ENCODE measurements at places on chromosomes 5 and 9.

GRCh38 chr9:593809-594208, 247.7 kb upstream of the DMRT1 start:
- DNase-seq: no peak

- no peak for DNase-seq
Observed at GRCh38 chr5:149144637-149145036, 3.3 kb downstream of the ABLIM3 start.

DNA sequence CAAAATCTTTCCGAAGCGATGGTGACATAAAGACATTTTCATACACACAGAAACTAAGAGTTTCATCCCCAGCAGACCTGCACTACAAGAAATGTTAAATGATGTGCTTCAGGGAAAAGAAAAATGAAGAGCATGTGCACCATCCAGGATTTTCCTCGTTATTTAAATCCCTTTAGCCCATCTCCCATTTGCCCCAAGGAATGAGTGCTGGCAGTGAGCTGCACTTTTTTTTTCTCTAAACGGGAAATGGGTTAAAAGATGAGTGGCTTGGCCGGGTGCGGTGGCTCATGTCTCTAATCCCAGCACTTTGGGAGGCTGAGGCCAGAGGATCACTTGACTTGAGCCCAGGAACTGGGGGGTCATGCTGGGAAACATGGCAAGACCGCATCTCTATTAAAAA, 6.8 kb upstream of the LRRC14B start:
- DNase-seq: no peak

DNA sequence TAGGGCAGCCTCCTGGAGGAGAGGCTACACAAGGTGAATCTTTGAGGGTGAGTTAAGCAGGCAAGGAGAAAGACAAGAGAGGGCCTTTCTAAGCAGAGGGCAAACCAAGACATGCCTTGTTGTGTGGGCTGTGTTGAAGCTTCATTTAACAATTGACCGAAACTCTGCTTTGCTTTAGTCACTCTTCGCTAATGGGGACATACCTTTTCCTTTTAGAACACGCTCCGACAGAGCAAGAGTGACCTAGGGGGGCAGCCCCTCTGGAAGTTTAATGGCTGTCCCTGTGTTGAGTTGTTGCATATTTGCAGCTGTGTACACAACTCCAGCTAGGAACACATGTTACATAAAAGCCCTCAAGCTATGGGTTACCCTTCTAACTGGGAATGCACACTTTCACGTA, 218.1 kb upstream of the WWC1 start:
- DNase-seq: no peak

DNA sequence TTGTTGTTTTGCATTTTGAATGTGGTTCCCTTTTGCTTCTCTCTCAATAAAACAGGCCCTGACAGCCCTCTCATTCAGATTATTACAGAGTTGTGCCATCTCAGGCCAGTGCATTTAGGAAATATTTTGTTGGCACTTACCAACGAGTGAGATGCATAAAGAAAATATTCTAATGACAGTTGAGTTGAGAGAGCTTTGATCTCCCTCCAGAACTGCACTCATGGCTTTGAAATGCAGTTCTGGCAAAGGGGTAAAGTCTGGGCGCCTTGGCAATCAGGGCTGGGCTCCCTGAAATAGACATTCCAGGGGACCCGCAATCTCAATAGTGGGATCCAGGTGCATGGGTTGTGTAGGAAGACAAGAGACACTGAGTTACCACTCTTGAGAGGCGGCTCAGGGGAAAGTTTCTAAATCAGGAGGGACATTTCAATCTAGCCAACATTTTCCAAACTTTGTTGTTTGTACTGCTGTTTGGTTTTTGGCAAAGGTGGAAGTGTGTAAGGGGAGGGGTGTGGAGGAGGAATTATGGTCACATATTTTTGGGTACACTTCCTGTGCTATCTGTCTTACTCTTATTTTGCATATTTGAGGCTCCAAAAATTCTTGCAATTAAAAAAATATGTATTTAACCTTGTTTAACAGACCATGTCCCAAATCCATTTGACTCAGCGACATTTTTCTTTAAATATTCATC, 48.8 kb downstream of the PAPPA start:
- no peak for DNase-seq

DNA sequence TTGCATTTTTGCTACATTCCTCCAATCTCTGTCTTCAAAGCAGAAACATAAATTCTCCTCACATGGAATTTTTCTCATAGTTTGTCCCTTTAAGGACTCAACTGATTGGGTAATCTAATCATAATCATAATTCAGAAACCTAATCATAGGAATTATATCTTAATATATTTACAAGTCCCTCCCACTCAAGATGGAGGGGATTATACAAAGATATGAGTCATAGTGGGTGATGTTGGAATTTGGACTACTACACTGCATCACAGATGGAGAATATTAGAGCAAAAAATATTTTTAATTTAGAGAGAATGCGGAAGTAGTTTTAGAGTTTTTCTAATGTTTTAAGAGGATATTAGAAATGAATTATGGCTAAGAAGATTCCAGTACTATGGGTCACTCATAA, 1034.0 kb downstream of the DTWD2 start:
- no peak for DNase-seq

DNA sequence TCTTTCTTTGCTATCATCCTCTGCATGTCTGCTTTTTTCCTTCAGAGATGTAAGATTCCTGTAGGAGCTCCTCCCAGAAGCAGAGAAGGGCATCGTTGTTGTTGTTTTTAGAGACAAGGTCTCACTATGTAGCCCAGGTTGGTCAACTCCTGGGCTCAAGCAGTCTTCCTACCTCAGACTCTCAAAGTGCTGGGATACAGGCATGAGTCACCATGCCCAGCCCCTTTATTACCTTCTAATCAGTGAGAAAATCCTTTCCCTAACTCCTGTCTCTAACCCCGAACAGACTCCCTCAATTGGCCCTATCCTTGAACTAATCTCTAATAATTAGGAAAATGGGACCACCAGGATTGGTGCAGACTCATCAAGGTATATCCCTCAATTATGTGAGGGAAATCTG, 64.4 kb downstream of the GALNT10 start:
- no peak for DNase-seq

- no peak for DNase-seq
Observed at GRCh38 chr5:154714266-154714986, 40.8 kb upstream of the LARP1 start.

DNA sequence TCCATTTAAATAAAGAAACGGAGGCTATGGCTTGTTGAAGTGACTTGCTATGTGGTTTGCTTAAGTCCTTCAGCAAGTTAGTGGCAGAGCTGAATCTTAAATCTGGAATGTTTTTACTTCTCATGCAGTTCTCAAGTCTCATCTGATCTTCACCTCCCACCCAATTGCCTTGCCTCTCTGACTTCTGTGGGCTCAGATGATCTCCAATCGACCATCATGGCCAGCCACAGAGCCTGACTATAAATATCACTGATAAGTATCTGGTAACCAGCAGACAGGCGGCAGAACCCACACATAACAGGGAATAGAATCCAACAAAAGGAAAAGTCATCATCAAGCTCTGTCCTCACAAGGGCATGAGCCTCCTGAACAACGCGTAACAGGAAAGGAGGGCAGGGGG, 149.9 kb downstream of the FAM114A2 start:
- DNase-seq: no peak

DNA sequence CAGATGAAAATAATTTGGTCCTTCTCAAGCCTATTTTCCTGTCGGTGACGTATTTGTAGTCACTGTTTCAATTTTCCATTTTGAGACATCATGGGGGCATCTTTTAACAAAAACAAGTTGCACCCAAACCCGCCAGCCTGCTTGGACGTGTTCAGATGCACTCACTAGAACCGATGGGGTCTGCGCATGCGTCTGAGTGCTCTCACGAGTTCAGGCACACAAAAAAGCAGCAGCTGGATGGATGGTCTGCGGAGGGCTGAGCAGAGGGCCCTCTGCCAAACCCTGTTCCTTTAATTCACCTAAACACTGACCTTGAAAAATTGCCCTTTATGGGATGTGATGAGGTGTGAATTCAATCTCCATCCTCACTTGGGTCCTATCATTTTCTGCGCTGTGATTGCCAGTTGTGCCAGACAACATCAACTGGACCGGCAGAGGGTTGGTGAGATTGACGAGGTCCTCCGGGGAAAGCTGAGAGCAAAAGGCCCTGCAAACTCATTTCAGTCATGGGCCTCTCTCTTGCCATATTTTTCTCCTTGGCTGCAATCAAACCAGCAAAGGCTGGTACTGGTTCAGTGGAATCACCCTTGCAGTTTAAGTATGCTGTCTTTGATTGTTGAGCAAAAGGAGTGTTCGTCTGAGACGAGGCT, 251.9 kb downstream of the NFIB start:
- DNase-seq: no peak

DNA sequence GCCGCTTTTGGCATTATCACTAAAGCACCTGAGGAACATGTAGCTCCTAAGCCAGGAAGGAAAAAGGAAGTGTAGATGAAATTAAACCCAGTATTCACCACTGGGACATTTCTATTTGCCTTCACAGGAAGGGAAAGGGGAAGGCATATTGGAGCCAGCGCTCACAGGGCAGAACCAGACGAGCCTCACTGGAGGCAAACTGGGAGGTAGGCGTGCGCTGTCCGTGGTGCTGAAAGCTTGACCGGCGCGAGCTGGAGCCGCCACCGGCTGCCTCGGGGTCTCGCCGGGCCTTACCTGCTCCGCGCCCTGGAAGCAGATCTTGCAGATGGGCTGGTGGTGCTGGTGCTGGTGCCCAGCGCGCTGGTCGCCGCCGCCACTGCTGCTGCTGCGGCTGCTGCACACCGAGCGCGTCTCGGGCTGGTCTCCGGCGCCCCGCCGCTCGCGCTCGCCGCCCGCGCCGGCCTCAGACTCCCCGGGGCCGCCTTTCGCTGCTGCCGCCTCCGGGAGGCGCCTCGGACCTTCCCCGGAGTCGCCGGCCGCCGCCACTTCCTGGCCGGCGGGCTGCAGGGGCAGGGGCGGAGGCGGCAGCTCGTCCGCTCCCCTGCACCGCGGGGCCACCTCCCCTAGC, 732 bp downstream of the MARCHF11 start:
- DNase-seq: no peak

DNA sequence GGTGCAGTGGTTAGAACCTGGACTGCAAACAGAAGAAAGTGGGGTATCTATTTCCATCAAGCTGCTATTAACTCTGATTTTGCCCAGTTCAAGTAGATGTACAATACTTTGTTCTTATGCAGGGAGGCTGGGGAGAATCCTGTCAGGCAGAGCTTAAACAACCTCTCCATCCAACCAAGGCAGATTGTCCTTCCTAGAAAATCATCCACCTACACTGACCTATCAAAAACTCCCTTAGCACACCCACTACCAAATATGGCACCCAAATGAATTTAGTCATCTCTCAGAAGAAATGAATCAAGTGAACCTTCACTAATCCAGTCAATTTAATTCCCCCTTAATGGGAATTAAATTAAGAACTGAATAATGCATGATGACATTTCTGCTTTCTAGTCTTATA, 18.4 kb upstream of the HEMGN start:
- no peak for DNase-seq

DNA sequence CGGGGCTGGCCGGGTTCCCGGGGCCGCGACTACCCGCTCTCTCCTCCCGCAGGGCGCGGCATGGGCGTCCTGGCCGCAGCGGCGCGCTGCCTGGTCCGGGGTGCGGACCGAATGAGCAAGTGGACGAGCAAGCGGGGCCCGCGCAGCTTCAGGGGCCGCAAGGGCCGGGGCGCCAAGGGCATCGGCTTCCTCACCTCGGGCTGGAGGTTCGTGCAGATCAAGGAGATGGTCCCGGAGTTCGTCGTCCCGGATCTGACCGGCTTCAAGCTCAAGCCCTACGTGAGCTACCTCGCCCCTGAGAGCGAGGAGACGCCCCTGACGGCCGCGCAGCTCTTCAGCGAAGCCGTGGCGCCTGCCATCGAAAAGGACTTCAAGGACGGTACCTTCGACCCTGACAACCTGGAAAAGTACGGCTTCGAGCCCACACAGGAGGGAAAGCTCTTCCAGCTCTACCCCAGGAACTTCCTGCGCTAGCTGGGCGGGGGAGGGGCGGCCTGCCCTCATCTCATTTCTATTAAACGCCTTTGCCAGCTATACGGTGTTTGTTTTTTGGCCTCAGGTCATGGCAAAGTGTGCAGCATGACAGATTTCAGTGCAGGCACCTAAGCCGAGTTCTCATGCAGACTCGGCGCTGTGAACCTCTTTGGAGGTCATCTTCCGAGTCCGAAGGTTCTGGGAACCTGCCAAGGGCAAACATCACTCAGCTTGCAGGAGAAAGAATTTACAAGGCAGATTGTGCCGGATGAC, 516 bp downstream of the MRPL41 start:
- no peak for DNase-seq

- DNase-seq: no peak
Observed at GRCh38 chr5:39342460-39342859, 21.8 kb downstream of the C9 start.

GRCh38 chr5:65955746-65956145, 29.4 kb downstream of the ERBIN start:
- DNase-seq: no peak

DNA sequence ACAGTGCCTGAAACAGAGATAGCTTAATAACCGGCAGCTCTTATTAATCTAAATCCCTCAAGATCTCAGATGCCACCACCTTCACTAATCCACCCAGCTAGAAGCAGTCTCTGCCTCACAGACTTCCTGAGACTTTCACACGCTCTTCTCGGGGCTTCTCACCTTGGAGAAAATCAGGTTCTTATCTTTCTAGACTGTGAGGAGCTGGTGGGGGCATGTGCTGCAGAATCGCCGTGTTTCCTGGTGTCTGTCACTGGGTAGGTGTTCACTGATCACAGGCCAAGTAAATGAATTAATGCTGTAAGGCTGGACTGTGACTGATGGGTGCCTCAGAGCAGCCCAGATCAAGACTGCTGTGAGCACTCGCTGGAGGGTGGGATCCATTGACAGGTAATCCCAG, 101.7 kb downstream of the PSD2 start:
- no peak for DNase-seq

GRCh38 chr9:27398982-27399653, 102.2 kb upstream of the EQTN start:
- DNase-seq: no peak

- no peak for DNase-seq
Observed at GRCh38 chr5:112800891-112801290, 60.2 kb upstream of the SRP19 start.

GRCh38 chr5:149683964-149684363, 46.1 kb upstream of the PPARGC1B start:
- DNase-seq: no peak

DNA sequence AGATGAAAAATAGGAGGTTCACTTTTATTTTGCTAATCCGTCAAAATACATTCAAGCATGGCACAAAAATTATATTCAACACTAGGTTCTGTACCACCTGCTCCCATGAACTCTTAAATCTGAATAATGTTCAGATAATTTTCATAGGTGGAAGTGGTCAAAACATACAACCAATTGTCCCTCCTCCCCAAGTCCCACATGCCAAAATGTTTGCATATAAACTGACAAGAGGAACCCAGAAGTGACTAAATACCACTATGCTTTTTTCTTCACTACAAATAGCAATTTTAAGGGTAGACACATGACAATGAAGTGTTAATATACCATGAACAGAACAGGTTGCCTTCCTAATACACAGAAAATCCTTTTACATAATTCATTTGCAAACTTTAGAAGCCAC, 3.7 kb downstream of the HNRNPA0 start:
- DNase-seq: no peak

DNA sequence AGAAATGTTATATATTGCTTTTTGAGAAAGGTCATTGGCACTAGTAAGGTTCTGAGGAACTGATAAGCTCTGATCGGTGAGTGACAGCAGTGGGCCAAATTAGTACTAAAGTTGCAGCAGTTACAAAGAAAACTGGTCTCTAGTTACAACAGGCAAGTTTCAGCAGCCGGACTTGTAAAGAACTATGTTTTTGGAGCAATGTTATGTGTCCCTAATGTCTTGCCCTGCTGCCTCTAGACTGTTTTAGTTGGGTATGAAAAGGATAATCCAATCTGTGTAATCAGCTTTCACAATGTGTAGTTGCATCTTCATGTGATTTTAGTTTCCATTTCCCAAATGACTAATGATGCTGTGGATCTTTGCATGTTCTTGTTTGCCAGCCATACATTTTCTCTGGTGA, 113.5 kb downstream of the CAMK4 start:
- DNase-seq: no peak
